ENCODE measurements at places on chromosomes 7 and 10.

DNA sequence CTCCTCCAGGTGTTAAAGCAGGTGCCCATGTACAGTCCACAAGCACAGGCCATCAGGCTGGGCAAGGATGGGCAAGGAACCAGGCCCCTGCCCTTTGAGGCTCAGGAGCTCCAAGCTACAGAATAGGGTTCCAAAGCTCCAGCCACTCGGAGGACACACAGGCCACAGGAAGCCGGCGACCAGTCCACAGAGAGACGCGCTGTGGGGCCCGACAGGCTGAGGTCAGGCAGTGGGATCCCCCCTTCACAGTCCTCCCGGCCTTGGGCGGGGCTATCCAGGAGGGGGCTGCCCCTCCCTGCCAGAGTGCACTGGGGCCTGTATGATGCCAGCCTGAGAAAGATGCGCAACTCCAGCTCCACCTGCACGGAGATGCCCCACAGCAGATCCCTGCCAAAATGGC is 34.0 kb downstream of the MAD1L1 start:
- no peak for DNase-seq

- no peak for DNase-seq
These were observed 128.0 kb downstream of the HGF start for GRCh38 chr7:81641873-81642272.

DNA sequence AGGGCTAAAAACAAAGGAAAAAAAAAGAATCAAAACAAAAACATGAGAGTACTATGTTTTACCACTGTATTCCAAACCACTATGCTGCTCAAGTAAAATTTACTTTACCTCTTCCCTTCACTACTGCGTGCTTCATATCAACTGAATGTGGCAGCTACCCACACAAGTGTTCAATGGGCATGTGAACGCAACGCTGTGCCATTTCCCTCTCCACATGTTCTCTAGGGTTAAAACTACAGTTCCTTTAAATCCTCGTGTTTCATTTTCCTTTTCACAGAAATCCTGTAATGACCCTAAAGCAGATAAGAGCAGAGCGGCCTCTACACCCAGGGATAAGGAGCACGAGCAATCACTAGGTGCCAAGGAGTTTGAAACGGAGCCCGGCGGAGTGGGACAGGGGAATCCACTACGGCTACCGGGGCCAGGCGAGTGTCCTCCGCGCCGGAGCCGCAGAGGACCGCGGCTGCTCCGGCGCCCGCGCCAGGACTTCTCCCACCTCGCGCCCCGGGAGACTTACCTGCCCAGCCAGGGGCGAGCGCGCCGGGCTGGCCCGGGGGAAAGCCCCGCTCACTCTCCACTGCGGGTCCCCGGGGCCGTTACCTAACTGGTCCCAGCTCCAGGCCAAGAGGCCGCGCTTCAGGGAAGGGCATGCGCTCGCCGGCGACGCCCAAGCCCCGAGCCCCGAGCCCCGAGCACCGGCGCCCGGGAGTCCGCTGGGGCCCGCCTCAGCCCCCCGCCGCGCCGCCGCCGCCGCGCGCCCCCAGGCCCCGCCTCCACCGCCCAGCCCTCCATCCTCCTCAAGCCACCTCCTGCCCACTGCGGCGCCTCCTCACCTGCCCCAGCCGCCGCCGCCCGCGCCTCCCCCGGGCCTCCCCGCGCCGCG is 711 bp downstream of the NAMPT start:
- peak; percentile 13 for DNase-seq

DNA sequence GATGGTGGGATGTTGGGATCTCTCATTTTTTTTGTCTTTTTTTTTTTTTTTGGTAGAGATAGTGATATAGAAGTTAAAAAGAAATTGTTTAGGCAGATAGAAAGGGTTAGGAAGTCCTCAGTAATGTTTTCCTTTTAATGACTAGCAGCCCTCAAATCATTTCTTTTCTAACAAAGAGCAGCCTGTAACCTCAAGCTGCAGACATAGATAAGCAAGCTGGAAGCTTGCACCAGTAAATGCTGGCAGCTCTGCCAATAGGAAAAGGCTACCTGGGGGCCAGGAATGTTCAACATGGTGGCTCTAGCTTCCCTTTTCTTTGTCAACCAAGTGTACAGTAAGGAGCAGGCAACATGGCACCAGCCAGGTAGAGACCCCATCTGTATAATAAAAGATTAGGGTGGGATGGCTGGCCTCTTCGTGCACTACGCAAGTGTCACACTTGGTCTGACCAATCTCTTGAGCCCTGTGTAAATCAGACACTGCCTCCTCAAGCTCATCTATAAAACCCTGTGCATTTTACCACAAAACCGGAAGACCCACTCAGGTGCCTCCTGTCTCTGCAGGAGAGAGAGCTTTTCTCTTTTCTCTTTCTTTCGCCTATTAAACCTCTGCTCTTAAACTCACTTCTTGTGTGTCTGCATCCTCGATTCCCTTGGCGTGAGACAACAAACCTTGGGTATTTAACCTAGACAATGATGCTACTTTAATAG is 212.9 kb downstream of the SNX10 start:
- DNase-seq = no peak

GRCh38 chr10:29688230-29688661 is 53.5 kb upstream of the SVIL start:
- DNase-seq = no peak

- DNase-seq = no peak
These were observed 65.8 kb downstream of the ATXN7L1 start for GRCh38 chr7:105810556-105810955.

- no peak for DNase-seq
These were observed 4.6 kb upstream of the NOBOX start for GRCh38 chr7:144408121-144408520.

GRCh38 chr7:1566687-1567048 is 3.2 kb downstream of the PSMG3 start:
- no peak for DNase-seq

DNA sequence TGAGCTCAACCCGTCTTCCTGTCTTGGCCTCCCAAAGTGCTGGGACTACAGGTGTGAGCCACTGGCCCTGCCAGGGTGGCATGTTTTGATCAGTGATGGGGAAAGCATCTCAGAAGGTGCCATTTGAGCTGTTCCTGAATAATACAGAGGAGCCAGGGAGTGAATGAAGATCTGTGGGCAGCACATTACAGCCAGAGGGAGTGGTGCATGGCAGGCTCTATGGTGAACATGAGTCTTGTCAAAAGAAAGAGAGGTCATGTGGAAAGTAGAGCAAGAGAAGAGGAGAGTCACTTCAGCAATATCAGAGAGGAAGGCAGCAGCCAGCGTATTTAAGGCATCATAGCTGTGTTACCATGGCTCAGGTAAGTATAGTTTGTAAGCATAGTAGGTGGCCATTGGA is 275.7 kb upstream of the LRGUK start:
- no peak for DNase-seq

- no peak for DNase-seq
These were observed 21.0 kb downstream of the ZCWPW1 start for GRCh38 chr7:100407285-100408180.

DNA sequence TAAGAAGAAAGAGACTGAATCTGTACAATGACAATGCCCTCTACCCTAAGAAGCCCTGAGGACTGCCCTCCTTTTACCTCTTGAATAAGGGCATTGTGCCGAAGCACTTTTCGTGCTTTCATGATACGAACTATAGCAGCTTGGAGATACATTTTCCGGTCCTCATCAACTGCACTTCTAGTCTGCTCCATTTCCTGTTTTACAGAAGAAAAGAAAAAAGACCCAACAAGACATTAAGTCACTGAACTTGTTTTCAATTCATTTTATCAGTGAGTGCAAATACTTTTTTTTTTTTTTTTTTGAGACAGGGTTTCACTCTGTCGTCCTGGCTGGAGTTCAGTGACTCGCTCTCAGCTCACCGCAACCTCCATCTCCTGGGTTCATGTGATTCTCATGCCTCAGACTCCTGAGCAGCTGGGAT is 78.4 kb downstream of the CUL2 start:
- DNase-seq = no peak

DNA sequence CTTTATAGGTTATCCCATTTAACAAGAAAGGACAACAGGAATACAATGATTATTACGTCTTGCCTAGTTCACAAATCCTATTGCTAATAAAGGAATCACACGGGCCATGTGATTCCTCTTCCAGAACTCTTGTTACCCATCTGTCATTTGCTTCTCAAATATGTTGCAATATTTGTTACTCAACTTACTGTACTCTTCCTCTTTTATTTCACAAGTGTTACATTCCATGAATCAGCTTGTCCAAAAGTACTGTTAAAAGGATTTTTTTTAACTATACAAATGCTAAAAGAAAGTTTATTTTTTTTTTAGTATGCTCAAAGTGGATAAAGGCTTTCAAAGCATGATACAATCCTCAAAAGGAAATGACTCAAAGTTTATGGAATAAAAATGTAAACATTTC is 3.9 kb upstream of the CD36 start:
- DNase-seq = no peak

- DNase-seq = no peak
These were observed 122.7 kb upstream of the TMEM229A start for GRCh38 chr7:124155432-124156022.

GRCh38 chr10:5449227-5449626 is 36.9 kb downstream of the NET1 start:
- no peak for DNase-seq

DNA sequence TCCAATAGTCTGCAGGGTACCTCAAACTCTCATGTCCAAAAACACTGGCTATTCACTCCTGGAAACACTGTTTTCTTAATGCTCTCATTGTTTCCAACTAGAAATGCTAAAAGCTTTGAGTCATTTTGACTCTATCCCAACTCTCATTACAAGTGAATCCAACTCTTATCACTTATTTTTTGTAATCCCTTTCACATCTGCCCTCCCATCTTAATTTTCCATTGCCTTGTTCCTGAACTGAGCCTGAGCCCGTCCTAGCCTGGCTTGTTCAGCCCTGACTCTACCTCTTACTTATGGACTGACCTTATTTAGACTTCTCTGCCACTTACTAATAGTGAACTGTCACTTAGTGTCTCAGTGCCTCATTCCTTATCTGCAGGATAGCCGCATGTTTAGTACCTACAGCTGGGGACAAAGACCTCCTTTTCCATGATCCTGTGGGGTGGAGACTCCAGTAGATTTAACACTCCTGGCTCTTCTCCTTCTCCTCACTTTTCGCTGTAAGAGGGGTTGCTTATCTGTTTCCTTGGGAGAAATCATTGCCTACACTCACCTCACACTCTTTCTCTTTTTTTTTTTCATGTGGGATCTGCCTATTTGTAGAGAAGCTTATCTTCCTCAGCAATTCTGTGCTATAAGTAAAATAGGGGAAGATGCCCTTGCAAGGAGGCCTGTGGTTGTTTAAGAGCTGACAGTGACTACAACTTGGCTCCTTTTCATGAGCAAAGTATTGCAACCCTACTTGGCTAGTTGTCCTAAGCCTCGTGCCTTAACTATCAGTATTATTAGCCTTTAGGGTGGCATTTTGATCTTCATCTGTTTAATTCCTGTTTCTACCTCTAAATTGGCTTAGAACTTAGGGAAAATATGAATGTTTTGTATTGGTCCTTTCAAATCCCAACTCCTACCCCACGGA is 56.4 kb downstream of the SLC16A12 start:
- DNase-seq = no peak

DNA sequence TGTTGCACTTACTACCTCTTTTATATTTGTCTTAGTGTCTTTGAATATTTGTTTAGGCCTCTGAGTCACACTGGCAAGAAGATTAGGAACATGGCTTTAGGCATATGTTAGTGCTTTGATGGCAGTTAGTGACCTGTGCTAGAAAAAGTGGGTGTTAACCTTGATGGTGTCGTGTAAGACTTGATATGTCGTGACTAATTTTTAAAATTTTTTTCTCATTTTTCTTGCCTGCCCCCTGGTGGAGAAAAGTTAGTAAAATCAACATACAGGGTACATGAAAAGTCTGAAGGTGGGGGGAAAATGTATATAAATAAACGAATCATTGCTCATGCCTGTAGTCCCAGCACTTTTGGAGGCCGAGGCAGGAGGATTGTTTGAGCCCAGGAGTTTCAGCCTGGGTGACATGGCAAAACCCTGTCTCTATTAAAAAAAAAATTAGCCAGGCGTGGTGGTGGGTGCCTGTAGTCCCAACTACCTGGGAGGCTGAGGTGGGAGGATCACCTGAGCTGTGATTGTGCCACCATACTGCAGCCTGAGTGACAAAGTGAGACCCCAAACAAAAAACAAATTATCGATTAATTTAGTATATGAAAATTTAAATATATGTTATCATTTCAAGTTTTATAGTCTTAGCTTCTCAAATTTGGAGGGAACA is 44.6 kb downstream of the TAX1BP1 start:
- DNase-seq = peak; percentile 23

DNA sequence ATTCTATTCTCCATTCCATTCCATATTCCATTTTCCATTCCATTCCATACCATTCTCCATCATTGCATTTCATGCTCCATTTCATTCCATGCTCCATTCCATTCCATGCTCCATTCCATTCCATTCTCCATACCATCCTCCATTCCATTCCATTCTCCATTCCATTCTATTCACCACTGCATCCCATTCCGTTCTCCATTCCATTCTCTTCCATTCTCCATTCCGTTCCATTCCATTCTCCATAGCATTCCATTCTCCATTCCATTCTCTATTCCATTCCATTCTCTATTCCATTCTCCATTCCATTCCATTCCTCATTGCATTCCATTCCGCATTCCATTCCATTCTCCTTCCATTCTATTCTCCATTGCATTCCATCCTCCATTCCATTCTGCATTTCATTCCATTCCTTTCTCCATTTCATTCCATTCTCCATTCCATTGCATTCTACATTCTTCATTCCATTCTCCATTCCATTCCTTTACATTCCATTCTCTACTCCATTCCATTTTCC is 84.0 kb downstream of the NSUN6 start:
- no peak for DNase-seq

- DNase-seq = no peak
These were observed 16.3 kb upstream of the COL1A2 start for GRCh38 chr7:94378356-94378755.

DNA sequence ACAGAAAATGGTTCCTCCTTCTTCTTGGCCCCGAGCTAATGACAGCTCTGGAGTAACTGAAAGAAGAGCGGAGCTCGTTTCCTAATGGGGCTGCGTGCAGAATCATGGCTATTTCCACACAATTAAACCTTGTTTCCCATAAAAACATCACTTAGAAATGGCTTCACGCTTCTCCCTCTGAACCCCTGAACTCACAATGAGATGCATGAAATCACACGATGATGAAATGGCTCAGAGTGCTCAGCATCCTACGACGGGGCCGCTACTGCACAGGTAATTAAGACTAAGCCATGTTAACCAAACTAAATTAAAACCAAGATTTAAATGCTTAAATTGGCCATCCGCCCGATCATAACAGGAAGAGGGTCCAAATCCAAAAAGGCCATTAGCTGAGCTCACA is 80.0 kb upstream of the DNAAF5 start:
- DNase-seq = no peak

- DNase-seq = no peak
These were observed 88.4 kb upstream of the EEPD1 start for GRCh38 chr7:36064676-36065075.
